ENCODE measurements at places on chromosomes 5 and 9.

- DNase-seq: no peak
These were observed 9.1 kb upstream of the UBAC1 start for GRCh38 chr9:135970128-135970815.

GRCh38 chr9:126534431-126535186 lies 79.1 kb upstream of the LMX1B start:
- DNase-seq: no peak

DNA sequence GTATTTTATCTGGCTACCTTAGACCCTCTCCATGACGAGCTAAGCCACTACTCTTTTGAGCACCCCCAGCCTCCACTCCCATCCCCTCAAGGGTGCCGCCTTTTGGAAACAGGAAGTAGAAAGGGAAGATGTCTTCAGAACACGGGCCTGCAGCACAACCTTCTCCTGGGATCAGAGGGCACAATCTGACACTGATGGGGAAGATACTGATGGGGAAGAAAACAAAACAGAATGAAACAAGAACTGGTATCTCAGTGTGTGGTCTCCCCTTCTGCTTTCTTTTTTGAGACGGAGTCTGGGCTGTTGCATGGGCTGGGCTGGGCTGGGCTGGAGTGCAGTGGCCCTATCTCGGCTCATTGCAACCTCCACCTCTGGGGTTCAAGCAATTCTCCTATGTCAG lies 539.7 kb upstream of the DAP start:
- no peak for DNase-seq

DNA sequence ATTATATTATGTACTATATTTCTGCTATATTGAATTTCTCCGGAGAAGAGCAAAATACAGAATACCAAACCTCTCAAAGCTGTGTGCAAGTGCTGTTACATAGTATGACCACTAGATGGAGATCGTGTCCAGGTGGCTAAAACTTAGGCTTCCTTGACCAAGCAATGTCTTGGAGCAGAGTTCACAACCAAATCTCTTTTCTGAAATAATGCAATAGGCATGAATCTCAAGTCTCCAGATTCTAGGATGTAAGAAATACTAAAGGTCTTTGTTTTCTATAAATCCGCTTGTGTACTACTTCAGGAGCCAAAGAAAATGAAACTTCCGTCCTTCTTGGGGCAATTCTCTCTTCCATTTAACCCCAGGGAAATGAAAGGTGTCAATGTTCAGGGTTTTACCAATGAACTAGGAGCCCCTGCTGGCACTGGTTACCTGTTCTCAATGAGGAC lies 181.5 kb upstream of the RAI14 start:
- DNase-seq: no peak

- no peak for DNase-seq
These were observed 27.2 kb downstream of the PSD2 start for GRCh38 chr5:139822553-139823425.

DNA sequence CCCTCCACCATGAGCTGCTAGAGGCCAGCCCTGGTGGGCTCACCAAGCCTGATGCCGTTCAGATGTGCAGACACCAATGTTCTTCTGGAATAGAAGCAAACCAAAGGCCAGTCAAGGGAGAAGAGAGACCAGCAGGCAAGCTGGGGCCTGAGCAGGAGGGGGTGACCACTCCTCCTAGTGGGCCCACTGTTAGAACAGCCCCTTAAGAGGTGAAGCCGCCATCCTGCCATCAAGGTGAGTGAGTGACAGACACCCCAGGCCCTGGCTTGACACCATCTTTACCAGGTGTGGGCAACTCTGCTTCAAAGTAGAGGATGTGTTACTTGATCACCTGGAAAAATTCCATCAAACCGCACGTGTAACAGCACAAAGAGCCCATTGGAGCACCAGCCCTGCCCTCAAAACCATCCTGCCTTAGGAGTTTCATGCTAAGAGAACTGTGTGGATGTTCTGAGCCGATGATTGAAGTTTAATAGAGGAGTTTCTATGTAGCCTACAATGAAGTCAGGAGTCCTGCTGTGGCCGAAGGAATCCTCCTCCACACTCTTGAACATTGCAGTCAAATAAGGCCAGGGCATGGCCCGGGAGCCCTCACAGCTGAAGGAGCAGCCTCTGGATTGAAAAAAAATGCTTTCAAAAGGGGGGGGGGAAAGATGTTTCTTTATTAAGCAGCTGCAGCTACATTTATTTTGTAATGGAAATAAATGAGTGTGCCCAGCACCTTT lies 20.8 kb downstream of the AMBP start:
- no peak for DNase-seq

DNA sequence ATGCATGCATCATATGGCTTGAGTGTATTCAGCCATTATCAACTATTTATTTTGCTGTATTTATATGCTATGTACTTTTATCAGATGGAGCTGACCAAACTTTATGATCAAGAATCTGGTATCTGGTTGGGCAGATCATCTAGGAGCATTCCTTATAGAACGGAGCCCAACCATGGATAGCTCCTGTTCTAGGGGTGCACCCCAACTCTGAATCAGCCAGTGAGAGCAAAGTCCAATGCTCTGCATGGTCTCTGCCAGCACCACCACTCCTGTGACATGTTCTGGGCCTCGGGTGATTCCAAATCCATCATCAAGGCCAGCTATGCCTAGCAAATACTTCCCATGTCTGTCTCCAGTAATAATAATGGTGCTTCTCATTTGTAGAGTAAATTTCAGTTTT lies 517.5 kb downstream of the AGTPBP1 start:
- DNase-seq: no peak

GRCh38 chr9:21334701-21335632 lies at the start of gene KLHL9:
TSS of gene KLHL9 (minus strand) at chr9:21335404. CDS start at chr9:21334859, 545 bp downstream.
- peak; percentile 80 for DNase-seq

GRCh38 chr5:40268088-40268487 lies 411.6 kb upstream of the PTGER4 start:
- DNase-seq: no peak

DNA sequence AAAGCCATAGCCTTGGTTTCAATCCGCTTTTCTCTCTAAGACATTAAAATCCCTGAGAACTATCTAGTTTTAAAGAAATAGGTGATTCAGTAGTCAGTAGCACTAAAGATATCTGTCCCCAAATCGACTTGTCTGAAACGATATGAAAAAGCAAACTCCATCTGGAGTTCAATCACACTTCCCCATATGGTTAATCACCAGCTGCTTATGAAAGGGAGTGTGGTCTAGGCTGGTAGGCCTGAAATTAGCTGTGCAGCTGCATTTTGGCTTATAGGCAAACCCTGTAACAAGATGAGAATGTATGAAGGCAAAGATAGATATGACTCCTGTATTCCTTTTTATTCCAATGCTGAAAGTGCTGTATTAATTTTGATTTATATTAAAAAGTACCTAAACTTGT lies 65.9 kb downstream of the DMRTA1 start:
- no peak for DNase-seq

DNA sequence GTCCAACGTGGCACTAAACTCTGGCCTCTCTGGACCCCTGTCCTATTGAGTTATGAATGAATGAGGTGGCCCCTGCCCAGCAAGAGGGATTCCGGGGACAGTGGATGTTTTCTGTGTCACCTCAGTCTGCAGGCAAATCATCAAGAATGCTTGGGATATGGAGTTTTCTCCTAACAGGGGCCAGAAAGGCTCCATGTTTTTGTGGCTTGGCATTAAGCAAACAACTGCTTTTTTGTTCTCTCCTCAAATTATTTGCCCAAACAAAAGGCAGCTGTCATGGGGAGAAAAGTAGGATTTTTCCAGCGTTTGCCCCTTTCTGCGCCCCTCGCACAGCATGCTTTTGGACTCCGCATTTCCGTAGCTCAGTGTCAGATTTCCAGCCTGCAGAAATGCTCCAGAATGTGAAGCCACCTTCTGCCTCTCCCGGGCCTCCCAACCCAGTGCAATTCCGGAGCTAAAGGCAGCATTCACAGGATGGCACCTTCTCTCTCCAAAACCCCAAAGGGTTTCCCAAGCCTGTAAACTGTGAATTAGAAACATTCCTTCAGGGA lies 553.3 kb downstream of the CCDC171 start:
- DNase-seq: no peak

DNA sequence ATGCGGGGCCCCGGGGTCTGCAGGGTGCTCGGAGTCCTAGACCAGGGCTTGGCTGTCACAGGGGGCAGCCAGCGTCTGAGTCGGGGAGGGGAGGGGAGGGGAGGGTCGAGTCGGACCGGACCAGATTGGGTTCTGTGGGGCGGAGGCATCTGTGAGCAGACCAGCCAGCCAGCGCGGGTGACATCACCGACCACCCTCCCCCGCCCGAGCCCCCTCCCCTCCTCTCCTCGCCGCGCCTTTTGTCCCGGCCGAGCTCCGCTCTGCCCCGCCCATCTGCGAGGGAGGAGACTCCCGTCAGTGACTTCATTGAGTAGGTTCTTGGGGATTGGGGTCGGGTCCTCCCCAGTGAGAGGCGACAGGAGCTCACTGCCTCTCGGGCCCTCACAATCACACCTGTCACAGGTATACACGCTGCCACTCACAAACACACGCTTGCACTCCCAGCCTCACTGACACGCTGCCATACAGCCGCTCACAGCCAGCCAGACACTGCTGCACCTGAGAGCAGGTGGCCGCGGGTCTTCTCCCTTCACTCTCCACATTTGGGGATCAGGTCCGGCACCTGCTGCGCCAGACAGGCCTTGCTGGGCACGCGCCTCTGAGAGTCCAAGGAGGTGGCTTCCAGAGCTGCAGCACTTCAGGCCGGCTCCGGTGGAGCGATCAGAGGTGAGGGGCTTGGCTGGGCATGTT lies 546 bp downstream of the DNAJB5 start:
- DNase-seq: peak; percentile 41
